ENCODE measurements at places on chromosomes 6 and 20.
A peak's percentile ranks its signal among the peaks of the same experiment; 100 is the strongest.

GRCh38 chr20:9978397-9979004 is 56.3 kb upstream of the ANKEF1 start:
- DNase-seq: peak; percentile 87

DNA sequence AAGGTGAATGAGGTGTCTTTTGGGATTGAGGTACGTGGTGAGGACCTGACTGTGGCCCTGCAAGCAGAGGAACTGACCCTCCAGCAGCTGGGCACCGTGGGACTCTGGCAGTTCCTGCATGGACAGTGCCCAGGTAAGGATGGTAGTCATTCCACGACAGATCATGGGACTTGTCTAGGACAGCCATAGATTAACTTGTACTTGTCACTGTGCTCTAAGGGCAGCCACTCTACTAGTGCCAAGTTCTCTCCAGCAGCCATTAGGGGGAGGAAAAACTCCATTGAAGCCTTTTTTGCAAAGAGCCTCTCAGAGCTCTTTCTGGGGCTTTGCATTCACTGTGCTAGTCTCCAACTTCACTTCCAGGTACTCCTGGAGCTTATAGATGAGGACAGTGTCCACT is 20.4 kb downstream of the TAF11 start:
- peak; percentile 4 for DNase-seq

DNA sequence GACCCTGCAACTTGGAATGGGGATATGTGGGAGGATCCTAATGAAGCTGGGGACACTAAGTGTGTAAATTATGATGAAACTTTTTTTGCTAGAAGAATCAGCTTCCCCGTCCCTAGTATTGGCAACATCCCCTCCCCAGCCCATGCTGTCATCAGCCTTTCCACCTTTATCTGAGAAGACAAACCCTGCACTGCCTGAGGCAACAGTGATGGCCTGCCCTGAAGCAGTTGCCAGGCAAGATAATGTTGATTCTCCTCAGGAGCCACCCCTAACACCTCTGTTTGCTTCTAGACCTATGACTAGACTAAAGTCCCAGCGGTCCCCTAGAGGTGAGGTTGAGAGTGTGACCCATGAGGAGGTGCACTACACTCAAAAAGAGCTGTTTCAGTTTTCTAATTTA is 27.1 kb downstream of the MICA start:
- no peak for DNase-seq

- DNase-seq: peak; percentile 63
Measured at GRCh38 chr6:81865712-81866111, 113.2 kb upstream of the TENT5A start.

GRCh38 chr6:137878486-137879285 is 11.6 kb downstream of the TNFAIP3 start:
- peak; percentile 48 for DNase-seq

DNA sequence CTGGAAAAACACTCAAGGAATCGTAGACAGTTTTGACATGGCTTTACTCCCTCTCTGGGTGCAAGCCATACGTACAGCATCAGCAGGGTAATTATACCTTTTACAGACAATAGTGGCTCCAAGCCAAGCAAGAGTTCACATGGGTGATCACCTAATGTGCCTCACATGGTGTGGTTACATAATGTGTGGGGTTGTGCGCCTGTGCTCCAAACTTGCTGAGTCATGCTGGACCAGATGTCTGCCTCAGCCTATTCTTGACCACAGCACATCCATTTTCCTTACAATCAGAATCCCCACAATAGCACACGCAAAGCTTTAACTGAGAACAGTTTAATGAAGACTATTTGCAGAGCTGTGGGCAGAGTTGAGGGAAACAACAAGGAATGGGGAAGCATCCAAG is 74.5 kb downstream of the ALDH8A1 start:
- peak; percentile 13 for DNase-seq

DNA sequence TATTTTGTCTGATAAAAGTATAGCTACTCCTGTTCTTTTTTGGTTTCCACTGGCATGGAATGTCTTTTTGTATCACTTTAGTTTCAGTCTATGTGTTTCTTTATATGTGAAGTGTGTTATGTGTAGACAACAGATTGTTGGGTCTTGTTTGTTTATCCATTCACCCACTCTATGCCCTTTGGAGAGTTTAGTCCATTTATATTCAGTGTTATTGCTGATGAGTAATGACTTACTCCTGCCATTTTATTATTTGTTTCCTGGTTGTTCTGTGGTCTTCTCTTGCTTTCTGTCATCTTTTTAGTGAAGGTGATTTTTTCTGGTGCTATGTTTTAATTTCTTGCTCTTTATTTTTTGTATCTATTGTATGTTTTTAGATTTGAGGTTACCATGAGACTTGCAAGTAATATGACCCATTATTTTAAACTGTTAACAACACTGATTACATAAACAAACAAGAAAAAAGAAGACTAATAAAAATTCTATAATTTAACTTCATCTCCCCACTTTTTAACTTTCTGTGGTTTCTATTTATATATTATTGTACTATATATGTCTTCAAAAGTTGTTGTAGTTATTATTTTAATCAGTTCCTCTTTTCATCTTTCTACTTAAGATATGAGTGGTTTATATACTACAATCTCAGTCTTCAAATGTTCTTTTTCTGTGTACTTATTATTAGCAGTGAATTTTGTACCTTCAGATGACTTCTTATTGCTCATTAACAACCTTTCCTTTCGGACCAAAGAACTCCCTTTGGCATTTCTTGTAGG is 323.4 kb downstream of the BTBD9 start:
- DNase-seq: no peak

DNA sequence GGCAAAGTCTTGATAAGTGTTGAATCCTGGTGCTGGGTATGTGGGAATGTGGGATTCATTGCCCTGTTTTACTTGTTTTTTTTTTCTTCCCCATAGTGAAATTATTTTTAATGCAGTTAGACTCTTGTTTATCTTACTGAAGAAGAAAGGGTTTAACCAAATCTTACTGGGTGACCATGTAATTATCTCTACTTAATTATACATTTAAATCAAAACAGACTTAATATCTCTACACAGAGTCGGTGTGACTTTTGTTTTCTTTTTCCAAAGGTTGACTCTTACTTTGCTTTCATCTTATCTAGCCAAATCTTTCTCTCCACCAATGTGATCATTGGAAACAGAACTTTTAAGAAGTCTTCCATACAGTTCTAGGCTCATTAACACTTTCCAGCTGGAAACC is 67.7 kb upstream of the DYNLRB1 start:
- DNase-seq: no peak

GRCh38 chr20:50318710-50319109 is 128.1 kb downstream of the CEBPB start:
- DNase-seq: no peak

DNA sequence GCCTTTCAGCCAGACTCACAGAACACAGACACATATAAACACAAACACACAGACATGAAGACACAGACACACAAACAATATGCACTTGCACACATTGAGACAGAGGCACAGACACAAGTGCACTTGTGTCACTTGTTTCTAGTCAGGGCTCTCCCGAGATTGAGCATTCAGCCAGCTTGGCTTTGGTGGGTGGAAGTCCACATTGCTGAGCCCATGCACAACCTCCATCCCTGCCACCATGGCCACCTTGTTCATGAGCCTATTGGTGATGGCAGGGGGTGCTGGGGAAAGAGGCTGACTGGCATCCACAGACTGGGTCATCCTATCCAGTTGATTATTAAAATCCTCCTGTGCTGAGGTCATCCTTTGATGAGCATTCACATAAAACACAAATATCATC is 11.5 kb upstream of the CST7 start:
- no peak for DNase-seq

- no peak for DNase-seq
Measured at GRCh38 chr20:24102749-24103333, 114.3 kb upstream of the GGTLC1 start.

DNA sequence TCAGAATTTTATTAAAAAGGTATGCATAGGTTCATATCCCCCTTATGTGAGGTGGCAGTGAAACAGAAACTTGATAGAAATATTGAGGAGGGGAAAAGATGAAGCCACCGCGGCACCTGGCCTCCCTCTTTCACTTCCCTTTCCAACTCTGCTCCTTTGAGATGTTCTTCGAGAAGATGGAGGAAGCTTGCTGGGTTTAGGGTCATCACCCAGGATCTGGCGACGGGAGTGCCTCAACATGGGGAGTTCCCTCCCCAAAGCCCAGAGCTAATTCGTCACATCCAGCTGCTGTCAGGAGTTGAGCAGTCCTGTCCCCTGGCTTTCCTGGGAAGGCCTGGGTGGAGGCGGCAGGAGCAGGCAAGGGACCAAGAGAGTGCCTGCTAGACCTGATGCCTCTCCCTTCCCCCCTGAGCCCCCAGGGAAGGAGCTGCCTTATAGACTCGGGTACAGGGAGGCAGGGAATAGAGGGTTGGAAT is 29.1 kb downstream of the RREB1 start:
- DNase-seq: no peak
